ENCODE measurements at places on chromosomes 7 and 10.

- no peak for DNase-seq
These were observed 1033.8 kb downstream of the NRG3 start for GRCh38 chr10:82908751-82909150.

GRCh38 chr10:43259213-43259991, 7.5 kb downstream of the RASGEF1A start:
- DNase-seq = no peak

DNA sequence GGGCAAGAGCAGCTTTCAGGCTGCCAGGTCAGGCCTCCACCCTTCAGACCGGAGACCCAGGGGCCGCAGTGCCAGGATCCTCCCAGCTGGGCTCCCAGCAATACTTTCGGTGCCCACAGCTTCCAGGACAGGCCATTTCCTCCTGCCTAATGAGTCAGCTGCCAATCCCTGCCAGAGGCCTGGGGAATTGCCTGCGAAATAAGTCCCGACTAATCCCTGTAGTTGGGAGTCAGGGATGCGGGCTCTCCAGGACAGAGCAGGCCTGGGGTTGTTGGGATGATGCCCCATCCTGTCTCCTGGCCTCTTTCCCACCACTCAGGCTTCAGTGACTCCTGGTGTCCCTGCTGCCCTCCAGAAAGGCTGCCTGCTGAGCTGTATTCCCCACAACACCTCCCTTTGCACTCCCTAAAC, 143.5 kb upstream of the UNC5B start:
- DNase-seq = no peak

DNA sequence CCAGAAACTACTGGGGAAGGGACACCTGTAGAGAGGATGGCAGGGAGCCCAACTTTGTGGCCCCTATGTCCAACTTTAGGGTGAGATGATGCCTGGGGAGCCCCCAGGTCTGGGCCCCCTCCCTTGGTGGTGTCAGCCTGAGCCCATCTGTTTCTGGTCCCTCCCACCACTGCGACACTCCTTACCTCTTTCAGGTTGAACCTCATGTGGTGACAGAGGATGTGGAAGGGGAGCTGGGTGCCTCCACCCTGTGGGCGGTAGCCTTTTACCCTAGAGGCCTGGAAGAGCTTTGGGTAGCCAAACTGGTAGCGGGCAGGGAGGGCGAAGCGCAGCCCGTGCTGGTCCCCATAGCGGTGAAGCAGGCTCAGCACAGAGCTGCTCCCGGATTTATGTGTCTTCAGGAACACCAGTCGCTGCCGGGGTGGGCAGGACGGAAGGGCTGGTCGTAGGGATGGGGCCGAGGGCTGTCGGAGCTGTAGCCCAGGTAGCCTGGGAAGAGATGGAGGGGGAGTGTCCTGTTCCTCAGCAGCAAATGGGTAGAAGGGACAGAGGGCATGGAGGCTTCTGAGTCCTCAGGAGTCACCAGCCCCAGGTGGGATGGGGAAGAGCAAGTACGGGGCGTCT, 2.0 kb downstream of the GAL3ST4 start:
- no peak for DNase-seq

- no peak for DNase-seq
These were observed 132.9 kb upstream of the WNT16 start for GRCh38 chr7:121195874-121196273.

DNA sequence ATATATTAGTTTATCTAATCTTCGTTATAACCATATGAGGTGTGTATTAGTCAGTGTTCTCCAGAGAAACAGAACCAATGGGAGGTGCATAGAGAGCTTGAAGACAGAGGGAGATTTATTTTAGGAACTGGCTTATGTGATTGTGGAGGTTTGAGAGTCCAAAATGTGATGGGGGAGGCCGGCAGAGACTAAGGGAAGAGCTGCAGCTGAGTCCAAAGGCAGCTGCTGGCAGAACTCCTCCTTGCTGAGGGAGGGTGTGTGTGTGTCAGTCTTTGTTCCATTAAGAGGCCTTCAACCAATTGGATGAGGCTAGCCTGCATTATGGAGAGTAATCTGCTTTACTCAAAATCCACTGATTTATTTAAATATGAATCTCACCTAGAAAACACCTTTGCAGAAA, 165.1 kb downstream of the SH3PXD2A start:
- no peak for DNase-seq
